ENCODE measurements at places on chromosomes 16 and 17. TPM values are rescaled to one million over a fixed set of nuclear protein-coding genes. Genes with fewer than 3 reads are reported as not detected.

The CEP295NL gene
- 1.3 TPM for total RNA-seq

The BCL6B gene
- 2.0 TPM for total RNA-seq

The CMTM2 gene
- not detected for total RNA-seq

The NHLRC4 gene
- total RNA-seq, result 0.36 TPM

DNA sequence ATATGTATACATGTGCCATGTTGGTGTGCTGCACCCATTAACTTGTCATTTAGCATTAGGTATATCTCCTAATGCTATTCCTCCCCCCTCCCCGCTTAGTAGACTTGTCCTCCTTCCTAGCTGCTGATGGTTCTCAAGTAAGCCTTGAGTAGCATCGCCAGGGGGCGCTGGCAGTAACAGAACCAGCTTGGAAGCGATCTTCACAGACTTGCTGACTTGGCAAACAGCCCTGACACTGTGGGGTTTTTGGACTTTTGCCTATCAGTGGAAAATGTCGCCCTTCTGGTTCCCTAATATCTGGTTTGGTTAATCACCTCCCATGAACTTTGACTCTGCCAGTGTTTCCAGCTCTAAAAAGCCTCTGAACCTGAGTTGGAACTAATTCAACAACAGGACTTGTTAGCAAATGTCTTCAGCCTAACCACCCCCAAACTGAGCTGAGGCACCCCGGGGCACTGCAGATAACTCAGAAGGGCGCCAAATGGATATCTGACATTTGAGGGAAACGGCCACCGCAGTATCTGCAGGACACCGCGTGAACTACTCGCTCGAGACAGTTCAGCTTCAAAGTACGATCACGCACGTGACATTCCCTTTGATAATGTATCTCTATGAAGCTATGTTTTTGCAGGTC lies 15.4 kb upstream of the SPATA32 start:
- DNase-seq, result peak; percentile 88

GRCh38 chr16:56682703-56683397 lies 580 bp downstream of the MT1X start:
- DNase-seq, result peak; percentile 30

GRCh38 chr16:70726892-70727361 lies 41.1 kb upstream of the MTSS2 start:
- DNase-seq, result no peak

DNA sequence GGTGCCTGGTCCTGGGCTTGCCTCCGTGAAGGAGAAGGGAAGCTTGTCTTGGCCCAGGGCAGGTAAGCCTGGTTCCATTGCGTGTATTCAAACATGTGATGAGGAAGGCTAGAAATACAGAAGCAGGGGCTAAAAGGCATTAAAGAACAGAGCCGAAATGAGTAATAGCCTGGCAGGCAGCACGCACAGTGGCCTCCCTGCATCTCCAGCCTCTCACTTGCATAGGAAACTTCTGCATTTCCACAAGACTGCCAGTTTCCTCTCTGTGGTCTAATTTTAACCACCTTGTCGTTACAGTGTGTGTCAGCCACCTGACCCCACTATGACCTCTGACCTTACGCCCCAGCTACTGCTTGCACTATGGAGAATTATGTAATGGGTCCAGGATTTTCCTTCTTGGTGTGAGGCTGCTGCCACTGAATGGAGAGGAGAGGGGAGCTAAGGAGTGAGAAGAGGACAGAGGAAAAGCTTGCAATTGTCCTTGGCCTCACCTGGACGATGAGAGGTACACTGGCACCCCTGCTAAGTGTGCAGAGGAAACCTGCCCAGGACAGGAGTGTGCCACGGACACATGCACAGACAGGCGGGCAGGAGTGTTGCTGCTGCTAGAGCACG lies 32.8 kb downstream of the HIC1 start:
- peak; percentile 56 for DNase-seq

- no peak for DNase-seq
These were observed 232.3 kb downstream of the ZFHX3 start for GRCh38 chr16:72815348-72816318.

DNA sequence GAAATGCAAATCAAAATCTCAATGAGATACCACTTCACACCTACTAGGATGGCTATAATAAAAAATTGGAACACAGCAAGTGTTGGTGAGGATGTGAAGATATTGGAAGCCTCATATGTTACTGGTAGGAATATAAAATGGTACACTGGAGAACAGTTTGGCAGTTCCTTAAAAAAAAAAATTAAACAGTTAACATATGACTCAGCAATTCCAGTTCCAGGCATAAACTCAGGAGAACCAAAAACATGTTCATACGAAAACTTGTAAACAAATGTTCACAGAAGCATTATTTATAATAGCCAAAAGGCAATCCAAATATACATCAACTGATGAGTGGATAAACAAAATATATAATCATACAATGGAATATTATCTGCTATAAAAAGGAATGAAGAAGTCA lies 28.2 kb downstream of the ZNF652 start:
- no peak for DNase-seq

GRCh38 chr17:15290605-15291004 lies 25.5 kb upstream of the PMP22 start:
- DNase-seq, result no peak

All from left colon (tissue), 2 donors.